Amygdala (tissue), 56 donors: ENCODE measurements at places on chromosomes 5 and 9.

- DNase-seq, result no peak
Observed at GRCh38 chr5:140075371-140075770, 32.3 kb upstream of the NRG2 start.

- DNase-seq, result peak; percentile 99
Observed at GRCh38 chr5:41903892-41904799, at the start of gene RIMOC1. TSS of gene RIMOC1 (plus strand) at chr5:41904344. CDS start at chr5:41904368, 24 bp downstream.

- DNase-seq, result no peak
Observed at GRCh38 chr9:115957585-115957984, 196.0 kb upstream of the PAPPA start.

GRCh38 chr5:62082370-62082801 is 223.6 kb upstream of the KIF2A start:
- DNase-seq, result no peak

DNA sequence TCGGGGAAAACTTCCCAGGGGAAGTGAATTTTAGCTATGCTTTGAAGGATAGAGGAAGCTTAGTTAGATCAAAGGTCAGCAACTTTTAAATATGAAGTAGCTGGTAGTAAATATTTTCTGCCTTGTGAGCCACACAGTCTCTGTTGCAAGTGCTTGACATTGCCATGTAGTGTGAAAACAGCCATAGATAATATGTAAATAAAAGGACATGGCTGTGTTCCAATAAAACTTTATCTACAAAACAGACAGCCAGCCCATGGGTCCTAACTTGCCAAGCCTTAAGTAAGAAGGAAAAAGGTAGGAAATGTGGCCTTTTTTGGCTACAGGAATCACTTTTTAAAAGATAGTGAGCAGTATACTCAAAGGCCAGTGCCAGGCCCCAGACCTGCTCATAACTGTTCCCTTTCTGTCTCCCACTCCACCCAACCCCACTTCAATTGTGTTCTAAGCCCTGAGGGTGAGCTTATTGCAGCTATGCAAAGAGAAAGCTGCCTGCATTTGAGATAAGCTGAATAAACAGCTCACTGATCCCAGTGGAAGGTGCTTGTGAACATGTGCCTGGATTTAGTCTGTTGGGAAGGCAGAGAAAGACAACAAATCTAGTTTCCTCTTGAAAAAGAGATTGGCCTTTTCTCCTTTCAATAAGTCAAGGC is 113.0 kb upstream of the TRIM32 start:
- no peak for DNase-seq

GRCh38 chr9:6194934-6195333 is 20.7 kb upstream of the IL33 start:
- no peak for DNase-seq

DNA sequence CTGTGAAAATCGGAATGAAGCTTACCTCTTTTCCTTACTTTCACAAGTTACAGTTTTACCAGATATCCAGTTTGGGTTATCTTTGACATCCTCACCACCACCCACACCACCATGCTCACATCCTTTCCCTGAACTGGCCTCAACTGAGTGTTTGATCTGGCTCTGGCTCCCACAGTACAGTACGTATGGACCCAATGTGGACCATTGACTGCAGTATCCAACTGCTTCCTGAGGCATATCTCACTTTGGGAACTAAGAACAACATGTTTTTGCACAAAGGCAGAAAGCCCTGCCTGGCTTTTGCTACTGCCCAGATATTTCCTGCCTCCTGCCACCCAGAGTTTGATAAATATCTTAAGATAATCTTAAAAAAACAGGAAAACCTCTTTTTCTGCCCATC is 1232.0 kb upstream of the CDH18 start:
- no peak for DNase-seq

GRCh38 chr5:163424836-163425235 is 12.6 kb upstream of the CCNG1 start:
- no peak for DNase-seq

DNA sequence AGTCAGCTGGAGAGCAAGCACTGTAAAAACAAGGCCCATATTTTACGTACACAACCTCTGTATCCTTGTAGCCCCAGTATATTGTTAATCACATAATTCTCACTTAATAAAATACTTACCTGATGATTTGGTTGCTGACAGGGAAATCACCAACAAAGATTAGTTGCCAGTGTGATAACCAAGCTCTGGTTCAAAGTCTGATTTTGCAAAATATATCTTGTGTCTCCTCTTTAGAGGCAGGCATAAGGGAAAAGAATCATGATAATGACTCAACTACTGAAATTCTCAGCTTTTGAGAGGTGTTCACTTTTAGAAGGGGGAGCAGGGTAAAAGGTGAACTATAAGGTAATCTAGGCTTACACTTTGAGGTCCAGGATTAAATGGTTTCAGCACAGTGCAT is 351.1 kb upstream of the CD180 start:
- DNase-seq, result no peak

DNA sequence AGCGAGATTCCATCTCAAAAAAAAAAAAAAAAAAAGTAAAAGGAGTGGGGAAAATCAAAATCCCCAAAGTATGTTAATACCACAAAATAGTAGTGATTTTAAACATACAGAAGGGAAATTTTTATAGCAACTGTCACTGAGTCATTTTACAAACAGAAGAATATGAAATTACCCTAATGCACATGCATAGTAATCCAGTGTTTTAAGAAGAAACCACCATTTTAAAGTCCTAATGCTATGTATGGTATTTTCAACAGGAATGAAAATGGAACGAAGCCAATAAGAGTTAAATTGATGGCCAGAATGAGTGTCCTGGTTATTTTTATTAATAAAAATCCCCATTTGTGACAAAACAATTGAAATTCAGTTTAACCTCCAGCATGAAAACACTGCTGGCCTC is 26.7 kb upstream of the NXNL2 start:
- DNase-seq, result no peak

GRCh38 chr5:163889369-163889768 is 383.9 kb downstream of the MAT2B start:
- DNase-seq, result no peak
